ENCODE measurements at places on chromosomes 12 and 14. TPM values are rescaled to one million over a fixed set of nuclear protein-coding genes. Genes with fewer than 3 reads are reported as not detected.

- DNase-seq = no peak
These were observed 334.5 kb downstream of the CACNA1C start for GRCh38 chr12:2387103-2387834.

- DNase-seq = no peak
These were observed 71.3 kb downstream of the CRACR2A start for GRCh38 chr12:3681595-3682061.

DNA sequence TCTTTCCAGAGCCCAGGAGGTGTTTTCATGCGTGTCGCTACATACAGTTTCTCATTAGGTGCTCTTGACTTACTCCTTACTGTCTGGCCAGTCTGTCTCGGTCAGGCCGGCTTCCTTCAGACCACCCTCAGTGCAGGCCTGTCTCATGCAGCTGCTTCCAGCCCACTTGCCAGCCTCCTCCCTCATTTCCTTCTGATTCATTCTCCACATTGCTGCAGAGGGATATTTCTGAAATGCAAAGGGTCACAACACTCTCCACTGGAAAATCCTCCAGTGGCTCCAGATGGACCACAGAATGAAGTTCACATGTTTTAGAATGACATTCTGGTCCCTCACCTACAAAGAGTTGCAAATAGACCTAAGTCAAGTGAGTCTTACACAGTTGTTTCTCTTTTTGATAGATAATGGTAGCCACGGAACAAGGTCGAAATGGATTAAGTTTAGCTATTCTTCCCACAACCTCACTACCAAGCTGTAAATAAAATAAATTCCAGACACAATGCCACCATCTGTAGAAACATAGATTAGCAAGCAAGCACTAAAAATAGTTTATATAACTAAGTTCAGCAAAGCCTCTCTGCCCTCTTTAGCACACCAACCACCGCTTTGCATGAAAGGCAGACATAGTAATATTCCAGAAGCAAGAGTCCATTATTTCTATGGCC lies 146.9 kb downstream of the ESR2 start:
- DNase-seq = no peak

DNA sequence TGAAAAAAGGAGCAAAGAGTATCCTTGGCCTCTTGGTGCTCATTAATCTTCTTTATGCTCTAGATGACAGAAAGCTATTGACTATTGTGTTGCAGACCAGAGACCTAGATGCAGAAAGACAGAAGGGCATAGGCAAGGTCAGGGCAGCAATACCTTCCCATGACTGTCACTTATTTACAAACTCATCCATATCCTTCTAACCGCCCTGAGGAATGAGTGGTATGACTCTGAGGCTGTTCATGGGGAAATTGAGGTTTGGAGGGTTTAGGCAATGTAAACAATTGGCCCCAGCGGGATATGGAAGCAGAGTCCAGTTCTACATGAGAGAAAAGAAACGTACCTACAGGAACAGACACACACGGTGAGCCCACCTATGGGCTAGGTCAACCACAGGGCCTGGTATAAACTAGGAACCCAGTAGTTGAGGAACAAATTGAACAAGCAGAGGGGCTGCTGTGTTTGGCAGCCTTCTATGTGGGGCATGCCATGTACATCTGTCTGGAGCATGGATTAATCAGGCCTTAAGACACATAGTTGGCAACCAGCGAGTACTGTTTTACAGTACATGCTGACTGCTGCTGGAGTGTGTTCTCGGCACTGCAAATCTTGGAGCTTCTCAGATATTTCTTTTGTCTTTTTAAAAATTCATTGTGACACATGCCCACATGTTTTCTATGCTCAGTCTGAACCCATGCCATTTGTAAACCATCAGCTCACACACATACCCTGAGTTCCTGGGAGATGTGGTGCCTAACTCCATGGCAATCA lies 159.7 kb upstream of the NTF3 start:
- DNase-seq = no peak

GRCh38 chr12:105831372-105831771 lies 307.4 kb downstream of the NUAK1 start:
- DNase-seq = no peak

DNA sequence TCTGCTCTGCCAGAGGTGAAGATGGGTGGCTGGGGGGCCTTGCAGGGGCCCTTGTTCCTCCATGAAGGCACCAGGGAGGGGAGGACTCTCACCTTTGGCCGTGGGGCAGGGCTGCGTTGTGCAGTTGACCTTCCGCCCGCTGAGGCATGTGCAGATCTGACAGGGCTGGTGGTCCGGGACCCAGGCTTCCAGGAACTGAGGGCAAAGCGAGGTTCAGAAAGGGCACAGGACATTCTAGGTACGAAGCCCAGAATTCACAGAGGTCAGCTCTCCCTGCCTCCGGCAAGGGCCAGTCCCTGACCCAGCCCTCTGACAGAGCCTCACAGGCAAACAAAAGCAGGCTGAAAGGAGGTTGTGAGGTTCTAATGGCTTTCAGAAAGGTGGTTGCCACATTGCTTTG lies 40.4 kb upstream of the ANO2 start:
- no peak for DNase-seq

- peak; percentile 14 for DNase-seq
These were observed 41.6 kb downstream of the CNTN1 start for GRCh38 chr12:40733871-40734270.

DNA sequence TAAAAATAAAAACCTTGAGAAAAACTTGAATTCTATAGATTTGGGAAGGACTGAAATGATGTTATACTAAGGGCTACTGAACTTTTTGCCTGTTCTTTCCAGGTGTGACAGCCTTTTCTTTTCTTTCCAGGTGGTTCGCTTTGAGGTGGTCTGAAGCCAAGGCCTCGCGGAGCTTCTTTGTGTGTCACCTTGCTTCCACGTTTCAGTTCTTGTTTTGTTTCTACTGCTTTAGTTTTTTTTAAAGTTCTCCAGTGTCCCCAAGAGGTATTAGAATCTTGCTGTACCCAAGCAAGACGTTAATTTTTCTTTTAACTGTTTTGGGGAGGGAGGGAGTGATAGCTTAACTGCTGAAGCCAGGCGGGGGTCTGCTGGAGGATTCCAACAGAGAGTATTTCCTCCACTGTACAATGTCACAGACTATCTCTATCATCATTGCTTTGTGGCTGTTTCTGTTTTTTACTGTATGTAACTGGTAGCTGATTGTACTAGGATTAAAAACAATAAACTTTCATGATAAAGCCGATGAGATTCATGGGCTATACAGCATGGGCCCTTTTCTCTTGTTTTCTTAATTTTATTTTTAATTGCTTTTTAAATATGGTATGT lies 40.2 kb downstream of the PROX2 start:
- no peak for DNase-seq

DNA sequence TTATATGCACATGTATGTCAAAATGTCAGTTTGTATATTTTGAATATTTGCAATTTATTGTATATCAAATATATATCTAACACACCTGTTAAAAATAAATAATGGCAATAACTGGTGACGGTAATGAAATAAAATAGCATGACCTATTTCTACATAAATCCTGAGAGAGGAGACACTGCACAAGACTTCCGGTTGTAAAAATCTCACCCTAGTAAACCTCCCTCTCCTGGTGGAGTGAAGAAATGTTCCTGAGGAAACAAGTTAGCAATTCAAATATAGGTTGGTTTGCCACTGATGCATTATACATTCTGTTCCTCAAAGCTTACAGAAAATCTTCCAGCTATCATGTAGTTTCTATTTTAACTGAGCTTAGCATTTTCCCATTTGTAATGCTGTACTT lies 166.1 kb upstream of the SYT10 start:
- no peak for DNase-seq

GRCh38 chr12:34379142-34379541 lies 356.8 kb downstream of the ALG10 start:
- no peak for DNase-seq

DNA sequence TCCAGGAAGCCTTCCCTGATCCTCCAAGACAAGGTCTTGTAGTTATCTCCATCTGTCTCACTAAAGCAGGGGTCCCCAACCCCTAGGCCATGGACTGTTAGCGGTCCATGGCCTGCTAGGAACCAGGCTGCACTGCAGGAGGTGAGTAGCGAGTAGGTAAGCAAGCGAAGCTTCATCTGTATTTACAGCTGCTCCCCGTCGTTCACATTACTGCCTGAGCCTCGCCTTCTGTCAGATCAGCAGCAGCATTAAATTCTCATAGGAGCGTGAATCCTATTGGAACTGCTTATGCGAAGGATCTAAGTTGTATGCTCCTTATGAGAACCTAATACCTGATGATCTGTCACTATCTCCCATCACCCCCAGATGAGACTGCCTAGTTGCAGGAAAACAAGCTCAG lies 12.4 kb upstream of the NFYB start:
- DNase-seq = no peak

DNA sequence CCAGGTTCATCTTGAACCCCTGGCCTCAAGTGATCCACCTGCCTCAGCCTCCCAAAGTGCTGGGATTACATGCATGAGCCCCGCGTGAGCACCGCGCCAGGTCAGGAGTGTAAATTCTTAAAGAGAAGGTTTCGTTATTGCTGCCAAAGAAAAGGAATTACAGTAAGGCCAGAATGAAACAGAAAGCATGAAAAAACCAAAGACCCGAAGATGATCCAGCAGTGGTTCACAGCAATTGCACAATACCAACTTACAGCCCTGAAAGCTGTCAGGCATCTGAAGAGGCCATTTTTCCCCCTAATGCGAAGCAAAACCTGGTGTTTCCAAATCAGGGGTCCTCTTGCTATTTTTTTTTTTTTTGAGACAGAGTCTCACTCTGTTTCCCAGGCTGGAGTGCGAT lies 10.3 kb downstream of the RBM23 start:
- DNase-seq = no peak

GRCh38 chr12:118044577-118044976 lies 16.4 kb downstream of the WSB2 start:
- no peak for DNase-seq

DNA sequence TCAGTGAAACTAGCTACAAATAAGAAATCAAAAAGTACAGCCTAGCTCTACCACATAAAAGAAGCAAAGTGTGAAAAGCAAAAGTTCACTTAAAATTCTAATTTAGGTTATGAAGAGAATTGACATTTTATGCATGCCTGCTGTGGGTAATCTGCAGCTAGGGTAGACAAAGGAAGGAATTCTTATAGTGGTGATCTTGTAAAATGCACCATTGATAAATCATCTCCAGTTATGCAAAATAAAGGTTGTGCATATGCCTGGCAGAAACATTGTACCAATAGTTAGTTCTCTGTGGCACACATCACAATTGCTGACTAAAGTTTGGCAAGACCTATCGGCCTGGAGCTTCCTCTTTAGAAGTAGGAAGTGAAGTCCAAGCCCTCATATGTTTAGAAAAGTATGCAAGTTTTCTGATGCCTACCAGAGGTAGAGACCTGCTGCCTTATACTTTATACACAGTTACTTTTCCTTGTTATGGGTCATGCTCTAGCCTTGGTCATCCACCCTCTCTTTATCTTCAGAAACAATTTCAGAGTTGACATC lies 78.3 kb downstream of the TSHR start:
- DNase-seq = no peak

DNA sequence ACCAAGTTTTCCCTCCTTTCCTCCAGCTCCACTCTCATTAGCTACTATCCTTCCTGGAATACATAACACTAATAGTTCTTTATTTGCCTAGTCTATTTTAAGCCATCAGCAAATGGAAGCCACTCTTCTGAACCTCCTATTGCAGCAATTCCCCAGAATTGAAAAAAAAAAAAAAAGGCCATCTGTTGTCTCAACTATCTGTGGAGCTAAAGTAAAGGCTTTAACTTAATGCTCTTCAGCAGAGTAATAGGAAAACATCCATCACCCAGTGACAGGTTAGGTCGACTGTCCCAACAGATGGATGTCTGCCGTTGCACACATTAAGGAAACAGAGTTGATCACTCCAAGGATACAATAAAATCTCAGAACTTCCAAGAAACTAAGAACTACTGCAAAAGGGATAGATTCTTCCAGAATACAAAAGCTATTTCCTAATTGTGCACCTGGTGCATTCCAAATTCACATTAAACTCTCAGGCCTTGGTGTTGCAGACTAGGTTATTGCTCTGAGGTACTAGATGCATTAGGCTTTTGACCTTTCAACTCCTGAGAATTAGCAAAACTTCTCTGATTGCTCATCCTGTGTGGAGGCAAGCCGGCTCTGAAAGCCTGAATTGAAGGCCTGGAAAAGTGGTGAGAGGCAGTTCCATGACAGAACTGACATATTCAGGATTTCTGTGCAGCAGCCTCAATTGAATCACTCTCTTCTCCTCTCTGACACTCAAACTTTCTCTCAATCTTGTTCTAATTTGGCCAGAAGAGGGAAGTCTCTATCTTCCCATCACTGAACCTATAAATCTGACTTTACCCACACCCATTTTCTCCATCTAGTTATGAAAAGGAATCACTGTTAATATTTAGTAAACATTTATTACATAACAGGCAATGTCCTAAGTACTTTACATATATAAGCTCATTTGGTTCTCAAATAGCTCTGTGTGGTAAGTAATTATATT lies 238.4 kb upstream of the HMGA2 start:
- no peak for DNase-seq

GRCh38 chr12:106304001-106304421 lies 1.5 kb downstream of the TCP11L2 start:
- DNase-seq = no peak

GRCh38 chr12:133233993-133234564 lies 1.6 kb downstream of the ANHX start:
- DNase-seq = no peak

DNA sequence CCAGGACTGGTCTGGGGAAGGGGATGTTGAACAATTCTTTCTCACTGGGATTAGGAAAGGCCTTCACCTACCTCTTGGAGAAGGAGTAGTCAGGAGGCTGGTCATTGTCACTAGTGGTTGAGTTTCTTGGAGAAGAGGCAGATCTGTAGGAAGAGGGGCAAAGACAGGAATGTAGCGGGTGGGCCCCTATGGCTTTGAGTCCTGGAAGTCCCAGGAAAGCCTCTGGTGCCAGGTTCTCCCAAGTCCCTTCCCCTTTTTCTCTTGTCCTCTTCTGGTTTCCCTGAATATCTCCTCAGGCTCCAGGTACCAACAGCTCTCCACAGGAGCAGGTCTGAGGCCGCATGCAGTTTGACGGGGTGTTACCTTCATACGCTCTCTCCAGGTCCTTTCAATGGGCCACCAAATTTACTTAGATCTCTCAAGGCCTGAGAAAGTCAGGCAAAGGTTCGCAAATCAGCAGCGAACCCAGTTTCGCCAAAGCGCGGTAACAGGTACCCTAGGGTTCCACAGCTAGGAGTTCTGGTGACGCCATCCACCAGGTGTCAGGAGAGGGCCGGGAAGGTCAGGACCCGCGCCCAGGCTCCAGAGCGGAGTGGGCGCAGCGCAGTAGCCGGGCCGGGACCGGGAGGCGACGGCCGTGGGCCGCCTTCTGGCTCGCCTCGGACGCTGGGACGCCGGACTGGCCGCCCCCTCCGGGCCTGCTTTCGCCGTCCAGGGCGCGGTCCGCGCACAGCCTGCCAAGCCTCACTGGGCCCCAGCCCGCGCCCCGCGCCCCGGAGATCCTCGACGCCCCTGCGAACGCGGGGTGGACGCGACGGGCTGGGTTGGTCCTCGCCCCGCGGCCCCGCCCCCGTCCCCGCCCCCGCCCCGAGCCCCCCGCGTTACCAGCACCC lies 795 bp downstream of the SMAGP start:
- DNase-seq = peak; percentile 28

NKX2-1 gene
- total RNA-seq = not detected

ADAM20 gene
- total RNA-seq = 2.7 TPM

ZDHHC22 gene
- total RNA-seq = 0.16 TPM

VASH1 gene
- 17.3 TPM for total RNA-seq

GALNT16 gene
- 11.4 TPM for total RNA-seq

SLC5A8 gene
- total RNA-seq = 0.42 TPM

NRXN3 gene
- 3.9 TPM for total RNA-seq

SCAF11 gene
- 214 TPM for total RNA-seq

KIF26A gene
- total RNA-seq = 8.5 TPM

PHLDA1 gene
- total RNA-seq = 26.4 TPM

FLVCR2 gene
- total RNA-seq = 4.9 TPM

CCDC196 gene
- not detected for total RNA-seq
